ENCODE measurements at places on chromosomes 7 and 10.

DNA sequence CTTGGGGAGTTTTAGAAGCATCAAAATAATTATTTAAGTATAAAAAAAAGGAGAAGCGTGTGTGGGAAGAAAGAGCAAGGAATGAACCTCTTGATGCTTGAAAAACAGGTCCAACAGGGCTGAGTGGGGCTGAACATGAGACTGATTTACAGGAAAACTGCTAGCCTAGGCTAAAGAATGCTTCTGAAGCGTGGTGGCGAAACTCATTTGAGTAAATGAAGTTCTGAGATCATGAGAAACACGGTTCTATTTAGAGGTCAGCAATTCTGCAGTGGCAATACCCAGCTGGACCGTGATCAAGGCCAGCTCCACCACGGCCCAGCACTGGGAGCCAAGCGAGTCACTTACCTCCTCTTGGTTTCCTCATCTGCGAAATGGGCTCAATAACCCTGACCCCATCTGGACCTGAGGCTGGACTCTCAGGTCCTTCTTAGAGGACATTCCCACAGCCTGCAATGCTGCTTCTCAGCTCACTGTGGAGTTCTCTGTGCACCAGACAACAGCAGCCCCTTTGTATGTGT is 140.1 kb upstream of the ADAM12 start:
- DNase-seq = no peak

GRCh38 chr7:99128076-99128950 is 15.6 kb downstream of the SMURF1 start:
- no peak for DNase-seq

GRCh38 chr10:102120142-102120990 is at the start of gene LDB1:
LDB1 (minus strand) TSS chr10:102120368; CDS start chr10:102120110, 258 bp downstream.
- DNase-seq = peak; percentile 62

DNA sequence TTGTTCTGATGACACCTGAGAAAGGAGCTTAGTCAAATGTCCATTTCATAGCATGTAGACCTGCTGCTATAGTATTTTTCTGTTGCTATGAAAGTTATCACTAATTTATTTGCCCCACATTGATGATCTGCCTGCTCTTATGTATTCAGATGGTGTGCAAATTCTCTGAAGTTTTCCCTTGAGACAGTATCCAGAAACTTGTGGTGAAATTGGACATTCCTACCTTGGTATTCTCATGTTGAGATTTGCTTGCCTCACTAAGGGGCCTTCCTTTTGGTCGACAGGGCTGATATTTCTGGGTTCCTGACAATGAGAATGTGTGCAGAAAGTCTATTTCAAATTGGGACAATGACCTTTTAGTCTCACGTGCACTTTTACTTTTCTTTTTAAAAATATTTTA is 253.2 kb upstream of the FZD8 start:
- DNase-seq = no peak

- no peak for DNase-seq
Measured at GRCh38 chr10:114623661-114624294, 34.3 kb downstream of the ABLIM1 start.

DNA sequence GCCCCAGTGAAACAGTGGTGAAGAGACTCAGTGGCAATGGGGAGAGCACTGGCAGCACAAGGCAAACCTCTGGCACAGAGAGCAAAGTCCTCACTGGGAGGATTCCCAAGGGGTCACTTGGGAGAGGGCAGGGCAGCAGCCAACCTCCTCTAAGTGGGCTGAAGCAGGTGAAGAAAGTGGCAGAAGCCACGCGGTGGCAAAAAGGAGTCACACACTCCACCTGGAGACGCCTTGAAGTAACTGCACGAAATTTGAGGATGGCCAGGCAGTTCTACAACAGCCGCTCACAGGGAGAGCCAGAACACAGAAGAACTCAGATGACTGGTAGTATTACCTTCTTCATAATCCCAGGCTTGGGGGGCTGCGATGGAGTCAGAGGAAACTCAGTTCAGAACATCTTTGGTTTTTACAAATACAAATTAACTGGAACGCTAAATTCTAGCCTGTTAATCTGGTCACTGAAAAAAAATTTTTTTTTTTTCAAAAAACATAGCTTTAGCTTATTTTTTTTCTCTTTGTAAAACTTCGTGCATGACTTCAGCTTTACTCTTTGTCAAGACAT is 574 bp upstream of the IL6 start:
- peak; percentile 14 for DNase-seq

DNA sequence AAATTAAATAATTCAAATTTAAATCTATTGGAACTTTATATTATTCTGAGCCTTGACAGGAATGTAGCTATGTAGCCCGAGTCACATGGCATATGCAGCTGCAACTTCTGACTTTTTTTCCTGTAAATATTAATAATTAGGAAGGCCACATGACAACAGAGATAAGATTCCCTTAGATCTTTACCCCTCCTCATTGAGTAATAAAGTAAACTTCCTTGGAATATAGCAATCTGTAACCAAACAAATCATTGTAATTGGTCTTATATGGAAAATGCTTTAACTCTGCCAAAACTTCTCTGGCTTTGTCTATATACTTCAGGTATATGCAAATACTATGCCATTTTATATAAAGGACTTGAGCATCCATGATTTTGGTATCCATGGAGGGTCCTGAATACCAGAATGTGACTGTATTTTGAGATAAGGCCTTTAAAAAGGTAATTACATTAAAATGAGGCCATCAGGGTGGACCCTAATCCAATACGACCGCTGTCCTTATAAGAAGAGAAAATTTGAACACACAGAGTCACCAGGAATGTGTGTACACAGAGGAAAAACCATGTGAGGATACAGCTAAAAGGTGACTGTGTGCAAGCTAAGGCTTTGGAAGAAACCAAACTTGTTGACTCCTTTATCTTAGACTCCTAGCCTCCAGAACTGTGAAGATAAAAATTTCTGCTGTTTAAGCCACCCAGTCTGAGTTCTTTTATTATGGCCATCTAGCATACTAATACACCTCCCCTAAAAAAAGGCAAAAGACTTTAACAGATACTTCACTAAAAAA is 222.0 kb downstream of the CTNNA3 start:
- DNase-seq = no peak

DNA sequence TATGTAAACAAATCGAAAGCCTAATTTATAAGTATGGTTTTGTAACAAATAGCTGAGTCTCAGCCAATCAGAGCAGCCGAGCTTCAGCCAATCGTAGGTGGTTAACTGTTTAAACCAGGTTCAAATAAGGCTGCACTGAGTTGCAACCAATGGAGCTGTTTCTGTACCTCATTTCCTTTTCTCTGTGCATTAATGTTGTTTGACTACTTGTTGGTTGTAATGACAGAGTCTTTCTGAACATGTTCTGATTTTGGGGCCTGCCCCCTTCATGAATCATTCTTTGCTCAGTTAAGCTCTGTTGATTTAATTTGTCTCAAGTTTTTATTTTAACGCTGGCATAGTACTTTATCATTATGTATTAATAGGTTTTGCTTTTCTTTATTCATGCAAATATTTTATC is 14.6 kb downstream of the OTUD1 start:
- no peak for DNase-seq

DNA sequence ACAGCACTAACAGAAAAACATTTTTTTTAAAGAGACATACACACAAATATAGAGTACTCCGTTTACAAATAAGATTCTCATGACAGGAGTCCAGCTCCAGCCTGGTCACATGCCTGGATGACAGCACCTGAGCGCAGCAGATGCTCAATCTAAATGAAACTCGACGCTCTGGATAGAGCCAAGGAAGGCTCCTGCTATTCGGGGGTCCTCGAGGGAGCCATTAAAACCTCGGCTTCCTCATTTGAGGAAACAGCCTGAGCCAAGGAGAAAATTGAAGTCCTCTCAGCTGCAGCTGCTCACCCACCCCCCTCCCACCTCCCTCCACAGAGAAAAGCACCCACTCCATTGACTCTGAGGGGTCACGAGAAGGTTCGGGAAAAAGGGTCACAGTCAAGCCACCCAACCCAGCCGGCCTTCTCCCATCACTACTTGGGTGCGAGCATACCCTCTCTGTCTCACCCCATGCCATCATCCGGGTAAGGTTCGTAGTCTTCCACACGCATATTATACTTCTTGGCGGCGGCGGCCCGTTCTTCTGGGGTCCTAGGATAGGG is 673 bp downstream of the NDUFB8 start:
- DNase-seq = no peak

DNA sequence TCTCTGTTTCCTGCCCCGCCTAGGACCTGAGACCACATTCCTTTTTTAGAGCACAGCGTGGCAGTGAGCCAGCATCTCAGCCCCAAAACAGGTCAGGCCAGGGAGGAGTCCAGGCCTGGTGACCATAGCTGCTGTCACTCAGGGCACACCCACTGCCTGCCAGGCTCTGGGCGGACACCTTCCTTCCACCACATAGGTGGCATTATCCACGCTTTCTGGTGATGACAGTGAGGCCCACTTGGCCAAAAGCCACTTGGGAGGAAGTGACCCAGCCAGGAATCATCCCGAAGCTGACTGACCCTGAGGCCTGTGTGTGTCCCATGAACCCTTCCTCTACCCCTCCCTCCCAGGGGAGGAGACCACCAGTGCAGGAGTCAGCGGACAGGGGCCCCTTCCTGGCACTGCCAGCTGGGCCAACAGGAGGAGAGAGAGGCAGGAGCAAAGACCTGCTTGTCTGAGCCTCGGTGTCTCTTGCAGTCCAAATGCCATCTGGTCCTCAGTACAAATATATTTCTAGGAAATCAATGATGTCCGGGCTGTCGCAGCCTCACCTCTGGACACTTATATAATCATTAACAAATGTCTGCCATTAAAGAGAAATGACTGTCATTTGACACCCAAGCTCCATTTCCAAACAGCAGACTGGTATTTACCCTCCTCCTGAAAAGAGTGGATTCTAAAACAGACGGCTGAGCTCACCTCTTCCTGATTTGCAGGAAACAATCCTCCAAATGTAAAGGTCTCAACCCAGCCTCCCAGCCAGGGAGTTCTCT is 63.0 kb downstream of the ABRAXAS2 start:
- no peak for DNase-seq

GRCh38 chr7:24908727-24909126 is 71.3 kb downstream of the OSBPL3 start:
- no peak for DNase-seq

DNA sequence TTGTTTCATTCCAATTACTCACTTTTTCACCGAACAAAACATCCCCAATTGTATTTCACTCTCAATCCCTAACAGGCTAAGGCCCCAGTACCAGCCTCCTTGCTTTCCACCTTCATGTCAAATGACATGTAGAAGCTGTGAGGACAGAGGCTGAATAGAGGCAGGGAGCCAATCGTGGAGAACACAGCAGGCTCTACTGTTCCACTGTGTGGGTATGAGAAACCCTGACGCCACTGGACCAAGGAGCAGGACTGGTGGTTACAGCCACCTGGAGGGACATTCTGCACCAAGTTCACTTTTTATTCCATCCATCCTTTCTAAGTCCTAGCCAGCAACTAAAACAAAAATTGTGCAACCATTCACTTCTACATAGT is 502.8 kb downstream of the SORCS1 start:
- DNase-seq = no peak
